ENCODE measurements at places on chromosomes 6 and 20. TPM values are rescaled to one million over a fixed set of nuclear protein-coding genes. Genes with fewer than 3 reads are reported as not detected.

- H3K27me3 ChIP-seq: no peaks in the 10 kb centered on the region
- no peak for DNase-seq
- peaks cover 33% of the 10 kb centered on the region for H3K4me1 ChIP-seq
- no peak overlapping the region for H3K4me3 ChIP-seq
- no peak overlapping the region for H3K27ac ChIP-seq
- H3K36me3 ChIP-seq: peaks cover 35% of the 10 kb centered on the region
Observed at GRCh38 chr20:33604991-33605370, 57.1 kb upstream of the C20orf144 start.

GRCh38 chr6:113104951-113105350 lies 752.2 kb upstream of the MARCKS start:
- no peaks in the 10 kb centered on the region for H3K36me3 ChIP-seq
- no peaks in the 10 kb centered on the region for H3K4me1 ChIP-seq
- DNase-seq: no peak
- no peak overlapping the region for H3K4me3 ChIP-seq
- no peaks in the 10 kb centered on the region for H3K27me3 ChIP-seq

DNA sequence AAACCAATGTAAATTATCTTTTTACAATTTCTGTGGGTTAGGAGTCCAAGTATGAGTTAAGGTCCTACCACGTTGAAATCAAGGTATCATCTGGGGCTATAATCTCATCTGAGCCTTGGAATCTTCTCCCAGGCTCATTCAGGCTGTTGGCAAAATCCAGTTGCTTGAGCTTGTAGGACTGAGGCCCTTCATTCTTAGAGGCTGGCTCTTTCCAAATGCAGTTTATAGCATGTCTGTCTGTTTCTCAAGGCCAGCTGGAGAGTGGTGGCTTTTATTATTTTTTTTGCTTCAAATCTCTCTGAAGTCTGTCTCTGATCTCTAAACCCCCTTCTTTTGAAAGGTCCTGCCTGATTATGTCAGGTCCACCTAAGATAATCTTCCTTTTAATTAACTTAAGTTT lies 177.2 kb upstream of the ASCC3 start:
- no peak overlapping the region for H3K27ac ChIP-seq
- H3K4me1 ChIP-seq: no peaks in the 10 kb centered on the region
- DNase-seq: no peak
- no peaks in the 10 kb centered on the region for H3K36me3 ChIP-seq
- no peak overlapping the region for H3K4me3 ChIP-seq

DNA sequence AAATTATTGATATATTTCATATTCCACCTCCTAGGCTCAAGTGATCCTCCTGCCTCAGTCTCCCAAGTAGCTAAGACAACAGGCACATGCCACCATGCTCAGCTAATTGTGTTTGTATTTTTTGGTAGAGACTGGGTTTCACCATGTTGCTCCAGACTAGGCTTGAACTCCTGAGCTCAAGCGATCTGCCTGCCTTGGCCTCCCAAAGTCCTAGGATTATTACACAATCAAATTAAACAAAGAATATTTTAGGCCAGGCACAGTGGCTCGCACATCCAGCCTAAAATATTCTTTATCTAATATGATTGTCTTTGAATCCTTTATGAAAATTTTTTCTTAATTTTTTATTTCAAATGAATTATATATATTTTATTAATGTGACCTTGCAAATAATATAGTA lies 17.8 kb downstream of the ME1 start:
- no peak overlapping the region for H3K4me3 ChIP-seq
- no peaks in the 10 kb centered on the region for H3K27me3 ChIP-seq
- H3K36me3 ChIP-seq: no peaks in the 10 kb centered on the region
- H3K27ac ChIP-seq: no peak overlapping the region
- DNase-seq: no peak

- no peak overlapping the region for H3K27ac ChIP-seq
- peaks cover 73% of the 10 kb centered on the region for H3K36me3 ChIP-seq
- peaks cover 11% of the 10 kb centered on the region for H3K4me1 ChIP-seq
- H3K27me3 ChIP-seq: no peaks in the 10 kb centered on the region
Observed at GRCh38 chr6:15523679-15524630, 138.9 kb downstream of the DTNBP1 start.

- no peaks in the 10 kb centered on the region for H3K27me3 ChIP-seq
- DNase-seq: no peak
- peaks cover 48% of the 10 kb centered on the region for H3K4me1 ChIP-seq
- H3K36me3 ChIP-seq: peaks cover 35% of the 10 kb centered on the region
Observed at GRCh38 chr6:73515204-73515655, 5.6 kb downstream of the EEF1A1 start.

- H3K4me3 ChIP-seq: no peak overlapping the region
- DNase-seq: peak; percentile 45
- no peaks in the 10 kb centered on the region for H3K4me1 ChIP-seq
- no peak overlapping the region for H3K27ac ChIP-seq
Observed at GRCh38 chr20:50870561-50871161, 60.6 kb downstream of the ADNP start.

GRCh38 chr20:25750220-25750764 lies 53.6 kb upstream of the ZNF337 start:
- H3K4me3 ChIP-seq: peak overlapping the region; percentile 47
- H3K36me3 ChIP-seq: no peaks in the 10 kb centered on the region
- no peak for DNase-seq
- H3K4me1 ChIP-seq: no peaks in the 10 kb centered on the region

GRCh38 chr20:3889489-3890397 lies 556 bp downstream of the PANK2 start:
- H3K36me3 ChIP-seq: no peaks in the 10 kb centered on the region
- H3K27ac ChIP-seq: peak overlapping the region; percentile 100
- DNase-seq: peak; percentile 92
- peak overlapping the region; percentile 55 for H3K4me3 ChIP-seq

- no peaks in the 10 kb centered on the region for H3K27me3 ChIP-seq
- no peaks in the 10 kb centered on the region for H3K4me1 ChIP-seq
- DNase-seq: no peak
- no peak overlapping the region for H3K4me3 ChIP-seq
- no peak overlapping the region for H3K27ac ChIP-seq
Observed at GRCh38 chr20:51760905-51761546, 7.2 kb downstream of the ATP9A start.

DNA sequence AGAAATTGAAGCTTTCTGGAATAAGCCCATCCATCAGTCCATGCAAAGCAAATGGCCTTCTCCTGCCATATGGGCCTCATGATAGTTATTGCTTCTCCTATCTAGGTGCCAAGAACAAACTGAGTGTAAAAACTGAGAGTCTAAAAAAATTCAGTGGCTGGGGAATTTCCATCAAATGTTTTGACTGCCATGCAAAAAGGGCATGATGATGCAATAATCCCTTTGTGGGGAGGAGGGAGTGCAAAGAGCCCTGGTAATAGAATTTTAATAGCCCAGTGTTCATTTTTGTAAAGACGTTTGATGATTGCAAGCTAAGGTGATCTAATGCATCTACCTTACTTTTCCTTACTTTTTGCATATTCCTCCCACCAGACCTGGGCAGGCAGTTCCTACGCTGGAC lies 683.7 kb downstream of the EPM2A start:
- H3K4me1 ChIP-seq: no peaks in the 10 kb centered on the region
- H3K36me3 ChIP-seq: no peaks in the 10 kb centered on the region
- no peak overlapping the region for H3K27ac ChIP-seq
- no peak for DNase-seq
- no peaks in the 10 kb centered on the region for H3K27me3 ChIP-seq
- H3K4me3 ChIP-seq: no peak overlapping the region

DNA sequence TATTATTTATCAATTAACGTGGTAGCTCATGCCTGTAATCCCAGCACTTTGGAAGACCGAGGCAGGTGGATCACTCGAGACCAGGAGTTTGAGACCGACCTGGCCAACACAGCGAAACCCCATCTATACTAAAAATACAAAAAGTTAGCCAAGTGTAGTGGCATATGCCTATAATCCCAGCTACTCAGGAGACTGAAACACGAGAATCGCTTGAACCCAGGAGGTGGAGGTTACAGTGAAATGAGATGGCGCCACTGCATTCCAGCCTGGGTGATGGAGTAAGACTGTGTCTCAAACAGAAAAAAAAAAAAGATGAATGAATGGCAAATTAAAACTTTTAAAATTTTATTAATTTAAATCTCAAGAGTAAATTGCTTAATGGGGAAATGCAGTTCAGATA lies 299.6 kb downstream of the CLVS2 start:
- no peaks in the 10 kb centered on the region for H3K4me1 ChIP-seq
- no peak overlapping the region for H3K4me3 ChIP-seq
- H3K27me3 ChIP-seq: no peaks in the 10 kb centered on the region
- no peak overlapping the region for H3K27ac ChIP-seq
- no peak for DNase-seq

- no peaks in the 10 kb centered on the region for H3K27me3 ChIP-seq
- H3K4me1 ChIP-seq: no peaks in the 10 kb centered on the region
- H3K4me3 ChIP-seq: no peak overlapping the region
Observed at GRCh38 chr6:117706504-117706903, 31.2 kb downstream of the NUS1 start.

GRCh38 chr6:152099446-152100182 lies 292.1 kb downstream of the ESR1 start:
- peaks cover 8% of the 10 kb centered on the region for H3K4me1 ChIP-seq
- H3K27me3 ChIP-seq: no peaks in the 10 kb centered on the region
- no peaks in the 10 kb centered on the region for H3K36me3 ChIP-seq
- H3K4me3 ChIP-seq: no peak overlapping the region
- no peak for DNase-seq
- H3K27ac ChIP-seq: peak overlapping the region; percentile 13

- no peak overlapping the region for H3K4me3 ChIP-seq
- no peaks in the 10 kb centered on the region for H3K36me3 ChIP-seq
- no peaks in the 10 kb centered on the region for H3K4me1 ChIP-seq
- H3K27ac ChIP-seq: peak overlapping the region; percentile 59
- no peak for DNase-seq
Observed at GRCh38 chr6:137754866-137755265, 112.2 kb upstream of the TNFAIP3 start.

DNA sequence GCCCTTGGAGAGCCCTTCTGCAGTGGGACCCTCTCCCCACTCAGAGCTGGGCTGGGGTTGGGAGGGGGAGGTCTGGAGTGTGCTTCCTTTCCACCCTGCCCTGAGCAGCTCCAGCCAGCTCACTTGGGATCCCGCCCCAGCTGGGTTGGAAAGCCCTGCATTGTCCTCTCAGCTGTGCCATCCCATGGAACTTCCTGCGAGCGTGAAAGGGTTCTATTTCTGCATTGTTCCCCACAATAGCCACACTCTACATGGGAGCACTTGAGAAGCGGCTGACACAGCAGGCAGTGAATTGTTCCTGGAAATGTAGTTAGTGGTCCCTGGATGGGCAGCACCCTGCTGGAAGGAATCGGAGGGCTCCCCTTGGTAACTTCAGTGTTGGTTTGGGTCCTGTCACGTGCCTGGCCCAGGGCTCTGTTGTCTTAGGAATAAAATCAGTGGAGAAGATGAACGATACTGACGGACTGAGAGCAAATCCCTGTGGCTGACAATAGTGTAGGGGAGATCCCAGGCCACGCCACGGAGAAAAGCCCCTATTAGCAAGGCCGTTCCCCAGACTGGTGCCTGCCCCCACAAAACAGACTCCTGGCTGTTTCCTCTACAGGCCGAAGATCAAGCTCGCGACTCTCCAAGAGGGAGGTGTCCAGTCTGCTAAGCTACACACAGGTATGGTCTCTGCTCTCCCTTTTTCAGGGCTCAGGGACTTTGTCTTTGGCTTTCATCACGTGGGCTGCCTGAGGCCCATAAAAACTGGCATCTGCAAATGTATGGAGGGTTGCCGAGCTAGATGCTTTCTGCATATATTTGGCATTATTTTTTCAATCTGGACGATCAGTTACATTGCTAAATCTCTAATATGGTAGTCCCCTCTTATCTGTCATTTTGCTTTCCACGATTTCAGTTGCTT lies 18.8 kb downstream of the DNMT3B start:
- no peak overlapping the region for H3K27ac ChIP-seq
- H3K36me3 ChIP-seq: no peaks in the 10 kb centered on the region
- no peaks in the 10 kb centered on the region for H3K4me1 ChIP-seq
- no peaks in the 10 kb centered on the region for H3K27me3 ChIP-seq
- H3K4me3 ChIP-seq: no peak overlapping the region

DNA sequence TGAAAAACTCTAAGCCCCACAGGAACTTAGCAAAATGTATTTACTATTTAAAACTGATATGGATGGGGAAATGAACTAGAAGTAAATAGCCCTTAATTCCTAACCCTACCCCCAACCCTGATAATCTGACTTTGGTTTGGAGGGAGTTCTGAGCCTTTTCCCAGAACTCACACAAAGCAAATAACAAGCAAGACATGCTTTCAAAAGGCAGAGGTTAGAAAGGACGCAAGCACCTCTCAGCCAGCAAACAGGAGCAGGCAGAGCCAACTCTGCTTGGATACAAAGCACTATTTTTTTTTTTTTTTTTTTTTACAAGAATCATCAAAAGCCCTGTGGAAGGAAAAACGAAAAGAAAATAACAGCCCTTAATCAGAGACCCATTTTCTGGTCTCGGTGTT lies 58.7 kb downstream of the SLC22A23 start:
- peaks cover 1% of the 10 kb centered on the region for H3K4me1 ChIP-seq
- no peak overlapping the region for H3K4me3 ChIP-seq
- H3K27ac ChIP-seq: no peak overlapping the region
- no peaks in the 10 kb centered on the region for H3K36me3 ChIP-seq

GRCh38 chr20:57940868-57941522 lies 231.2 kb upstream of the PMEPA1 start:
- no peak overlapping the region for H3K27ac ChIP-seq
- DNase-seq: no peak
- H3K4me3 ChIP-seq: no peak overlapping the region
- H3K4me1 ChIP-seq: no peaks in the 10 kb centered on the region
- no peaks in the 10 kb centered on the region for H3K27me3 ChIP-seq

DNA sequence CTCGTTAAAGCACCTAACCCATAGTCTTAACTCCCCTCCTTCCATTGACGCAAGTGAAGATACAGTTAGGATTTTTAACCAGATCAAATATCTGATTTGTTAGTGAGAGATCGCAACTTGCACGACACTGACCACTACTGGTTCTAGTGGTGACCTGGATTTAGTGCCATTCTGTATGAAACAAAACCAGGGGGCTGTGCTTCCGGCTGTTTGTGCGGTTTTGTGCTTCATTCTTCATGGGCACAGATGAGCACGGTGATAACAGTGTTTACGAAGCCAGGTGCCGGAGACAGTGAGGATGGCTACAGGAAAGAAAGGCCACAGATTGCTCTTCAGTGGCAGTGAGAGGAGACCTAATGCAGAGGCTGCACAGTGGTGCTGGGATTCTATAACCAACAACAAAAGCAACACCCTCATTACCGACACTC lies 75.5 kb downstream of the NOL4L start:
- no peaks in the 10 kb centered on the region for H3K36me3 ChIP-seq
- no peaks in the 10 kb centered on the region for H3K27me3 ChIP-seq
- peak overlapping the region; percentile 52 for H3K27ac ChIP-seq
- DNase-seq: no peak
- H3K4me1 ChIP-seq: peaks cover 3% of the 10 kb centered on the region
- peak overlapping the region; percentile 17 for H3K4me3 ChIP-seq

GRCh38 chr6:159134701-159135364 lies 34.4 kb upstream of the FNDC1 start:
- H3K36me3 ChIP-seq: no peaks in the 10 kb centered on the region
- no peaks in the 10 kb centered on the region for H3K27me3 ChIP-seq
- peak overlapping the region; percentile 31 for H3K27ac ChIP-seq
- H3K4me3 ChIP-seq: no peak overlapping the region
- peaks cover 14% of the 10 kb centered on the region for H3K4me1 ChIP-seq

TFAP2D gene
- not detected for total RNA-seq

BPIFB1 gene
- not detected for total RNA-seq

SPATS1 gene
- total RNA-seq: not detected

UNC93A gene
- not detected for total RNA-seq

SUPT3H gene
- 6.6 TPM for total RNA-seq

PRDM13 gene
- not detected for total RNA-seq

MTG2 gene
- total RNA-seq: 28.5 TPM

TEAD3 gene
- 11.3 TPM for total RNA-seq

GATA5 gene
- total RNA-seq: not detected

Data from spleen (tissue), 13 donors.